ENCODE measurements at places on chromosomes 5 and 9.

DNA sequence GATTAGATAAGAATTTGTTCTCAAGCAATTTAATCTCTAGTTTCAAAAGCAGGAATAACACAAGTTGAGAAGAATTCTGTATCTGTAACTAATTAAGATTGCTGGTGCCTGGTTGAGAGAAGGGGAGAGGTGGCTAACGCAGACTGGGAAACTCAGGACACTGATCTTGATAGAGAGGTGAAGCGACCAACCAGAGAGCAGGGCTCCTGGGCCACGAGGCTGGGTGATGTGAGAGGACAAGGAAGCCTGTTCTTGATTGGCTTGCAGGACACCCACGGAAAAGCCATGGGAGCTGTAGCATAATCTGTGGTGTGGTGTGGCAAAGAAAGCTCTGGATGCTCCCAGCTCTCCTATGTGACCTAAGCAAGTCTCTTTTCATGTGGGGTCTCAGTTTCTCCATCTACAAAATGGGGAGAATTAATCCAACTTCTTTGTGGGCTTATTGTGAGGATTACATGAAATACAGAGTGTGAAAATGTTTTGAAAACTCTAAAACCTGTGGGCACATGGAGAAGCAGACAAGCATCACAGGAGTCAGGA lies 594.1 kb upstream of the BRINP1 start:
- DNase-seq, result no peak

- no peak for DNase-seq
Measured at GRCh38 chr5:129400395-129400983, 59.6 kb upstream of the ADAMTS19 start.

DNA sequence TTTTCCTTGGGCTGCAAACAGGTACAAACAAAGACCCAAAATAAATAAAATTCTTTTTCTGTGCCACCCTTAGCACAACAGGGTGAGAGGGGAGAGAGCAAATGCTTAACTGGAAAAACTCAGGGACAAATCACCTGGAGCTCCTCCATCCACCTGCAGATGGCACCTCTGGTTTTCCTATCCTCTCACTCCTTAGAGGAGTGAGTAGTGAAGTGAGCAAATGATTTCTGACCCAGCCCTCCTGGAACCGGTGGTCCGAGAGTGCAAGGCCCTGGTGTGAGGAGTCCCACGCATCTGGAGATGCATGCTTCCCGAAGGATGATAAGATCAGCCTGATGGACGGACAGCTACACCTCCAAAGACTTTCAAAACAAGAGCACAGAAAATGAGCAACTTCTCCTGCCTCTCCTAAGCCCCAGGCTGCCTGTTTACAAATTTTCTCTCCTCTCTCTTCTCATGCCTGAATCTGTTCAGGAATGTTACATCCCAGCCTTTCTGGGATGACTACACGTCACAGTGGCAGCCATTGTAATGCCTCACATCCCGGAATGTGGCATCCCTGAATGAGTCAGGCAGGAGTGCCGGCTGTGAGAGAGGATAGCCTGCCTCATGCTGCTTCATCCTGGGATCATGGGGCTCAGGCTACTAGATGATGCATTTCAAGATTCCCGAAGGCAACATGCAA lies 86.4 kb downstream of the ADRB2 start:
- no peak for DNase-seq

GRCh38 chr5:122790354-122791103 lies 15.6 kb downstream of the SNX2 start:
- no peak for DNase-seq

DNA sequence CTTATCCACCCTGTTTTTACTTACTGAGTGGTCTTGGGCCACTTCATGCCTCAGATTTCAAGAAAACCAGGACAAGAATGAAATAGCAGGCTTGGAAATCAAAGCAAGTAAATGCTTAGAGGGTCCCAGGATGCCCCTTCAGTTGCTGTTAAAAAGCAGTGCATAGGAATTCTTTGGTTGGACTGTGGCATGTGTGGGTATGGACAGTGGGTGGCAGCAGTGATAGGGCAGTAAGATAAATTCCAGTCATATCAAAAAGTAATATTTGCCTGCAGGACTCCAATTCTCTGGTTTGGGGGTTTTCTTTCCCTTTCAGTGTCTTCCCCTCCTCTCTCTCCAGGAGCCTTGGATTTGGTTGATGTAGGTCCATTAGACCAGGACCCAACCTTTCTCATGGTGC lies 306.7 kb upstream of the CLINT1 start:
- no peak for DNase-seq

DNA sequence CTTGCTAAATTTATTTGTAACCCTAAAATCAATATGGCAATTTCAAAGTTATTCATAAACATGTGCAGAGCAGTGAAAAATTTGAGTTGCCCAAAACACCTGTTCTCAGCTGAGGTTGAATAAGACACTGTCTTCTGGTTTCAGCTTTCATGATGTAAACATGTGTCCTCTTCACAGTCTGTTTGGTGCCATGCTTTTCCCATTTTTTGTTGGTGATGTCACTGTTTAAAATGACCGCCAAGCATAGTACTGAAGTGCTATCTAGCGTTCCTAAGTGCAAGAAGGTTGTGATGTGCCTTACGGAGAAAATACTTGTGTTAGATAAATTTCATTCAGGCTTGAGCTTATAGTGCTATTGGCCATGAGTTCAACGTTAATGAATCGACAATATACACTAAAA lies 580.8 kb downstream of the ACTL7B start:
- DNase-seq, result no peak

DNA sequence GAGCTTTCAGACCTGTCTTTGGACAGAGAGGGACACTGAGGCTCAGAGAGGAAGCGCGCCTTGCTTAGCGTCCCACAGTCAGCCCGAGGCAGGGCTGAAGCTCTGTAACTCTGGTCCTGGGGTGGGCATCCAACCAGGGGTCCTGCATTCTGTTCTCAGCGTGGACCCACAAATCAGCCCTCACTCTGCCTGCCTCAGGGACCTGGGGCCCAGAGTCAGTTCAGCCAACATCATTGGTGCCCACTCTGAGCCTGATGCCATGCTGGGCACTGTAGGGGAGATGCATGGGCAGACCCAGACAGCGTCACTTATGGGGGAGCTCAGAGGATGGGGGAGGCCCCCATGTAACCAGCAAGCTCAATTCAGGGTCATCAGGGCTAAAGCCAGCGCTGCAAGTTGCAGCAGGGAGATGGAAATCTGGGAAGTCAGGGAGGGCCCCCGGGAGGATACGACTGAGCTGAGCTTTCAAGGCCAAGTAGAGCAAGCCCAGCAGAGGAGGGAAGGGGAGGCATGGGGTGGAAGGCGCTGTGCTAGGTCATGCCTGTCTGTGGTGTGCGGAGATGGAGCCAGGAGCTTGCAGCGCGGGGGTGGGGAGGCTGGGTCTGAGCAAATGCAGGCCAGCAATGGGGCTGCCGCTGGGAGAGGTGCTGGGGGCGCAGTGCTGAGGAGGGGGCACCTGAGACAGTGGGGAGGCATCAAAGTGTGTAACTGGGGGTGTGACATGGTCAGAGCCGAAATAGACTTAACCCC lies 21.1 kb downstream of the CORO2A start:
- DNase-seq, result no peak

DNA sequence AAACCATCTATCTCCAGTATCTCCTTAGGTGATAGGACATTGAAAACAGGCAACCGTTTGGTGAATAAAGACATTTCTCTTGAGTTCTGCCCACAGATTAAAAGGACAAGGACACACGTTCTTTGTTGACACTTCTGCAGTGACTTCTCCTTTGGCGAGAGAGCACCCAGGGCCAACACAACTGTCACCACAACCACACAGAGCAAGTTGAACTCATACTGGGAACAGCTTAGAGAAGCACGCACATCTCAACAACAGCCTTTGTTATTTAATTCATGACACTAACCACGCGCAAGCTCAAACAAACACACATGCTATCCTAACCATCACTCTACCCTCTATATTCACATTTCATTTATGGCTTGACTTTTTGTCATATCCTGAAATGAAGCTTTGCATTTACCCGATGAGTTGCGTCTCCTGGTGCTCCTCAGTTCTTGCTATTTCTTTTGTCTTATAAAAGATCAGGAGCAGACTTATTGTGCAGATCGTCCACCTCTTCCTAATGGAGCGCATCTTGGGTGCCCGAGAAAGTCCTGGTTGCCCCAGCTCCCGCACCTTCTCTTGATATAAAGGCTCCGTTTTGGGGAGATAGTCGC lies 543 bp downstream of the ST8SIA4 start:
- peak; percentile 54 for DNase-seq

- DNase-seq, result no peak
Measured at GRCh38 chr5:98065261-98065909, 708.1 kb upstream of the RGMB start.

- peak; percentile 86 for DNase-seq
Measured at GRCh38 chr9:91071184-91071990, 269.8 kb downstream of the SYK start.

DNA sequence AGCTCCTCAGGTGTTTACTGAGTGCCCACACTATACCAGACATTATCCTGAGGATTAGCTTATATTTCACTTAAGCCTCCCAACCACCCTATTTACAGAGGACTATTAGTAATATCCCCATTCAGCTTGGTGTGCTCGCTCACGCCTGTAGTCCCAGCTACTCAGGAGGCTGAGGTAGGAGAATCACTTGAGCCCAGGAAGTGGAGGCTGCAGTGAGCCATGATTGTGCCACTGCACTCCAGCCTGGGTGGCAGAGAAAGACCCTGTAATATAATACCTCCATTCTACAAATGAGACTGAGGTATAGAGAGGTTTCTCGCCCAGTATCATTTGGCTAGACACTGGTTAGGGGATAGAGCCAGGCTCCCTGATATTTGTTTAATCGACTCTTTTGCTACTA lies 18.0 kb upstream of the MATR3 start:
- no peak for DNase-seq

- DNase-seq, result no peak
Measured at GRCh38 chr5:174505621-174506020, 218.8 kb upstream of the MSX2 start.

GRCh38 chr5:137141779-137142178 lies 357.3 kb downstream of the SPOCK1 start:
- DNase-seq, result no peak

GRCh38 chr5:169085212-169085611 lies 215.7 kb downstream of the SLIT3 start:
- no peak for DNase-seq

DNA sequence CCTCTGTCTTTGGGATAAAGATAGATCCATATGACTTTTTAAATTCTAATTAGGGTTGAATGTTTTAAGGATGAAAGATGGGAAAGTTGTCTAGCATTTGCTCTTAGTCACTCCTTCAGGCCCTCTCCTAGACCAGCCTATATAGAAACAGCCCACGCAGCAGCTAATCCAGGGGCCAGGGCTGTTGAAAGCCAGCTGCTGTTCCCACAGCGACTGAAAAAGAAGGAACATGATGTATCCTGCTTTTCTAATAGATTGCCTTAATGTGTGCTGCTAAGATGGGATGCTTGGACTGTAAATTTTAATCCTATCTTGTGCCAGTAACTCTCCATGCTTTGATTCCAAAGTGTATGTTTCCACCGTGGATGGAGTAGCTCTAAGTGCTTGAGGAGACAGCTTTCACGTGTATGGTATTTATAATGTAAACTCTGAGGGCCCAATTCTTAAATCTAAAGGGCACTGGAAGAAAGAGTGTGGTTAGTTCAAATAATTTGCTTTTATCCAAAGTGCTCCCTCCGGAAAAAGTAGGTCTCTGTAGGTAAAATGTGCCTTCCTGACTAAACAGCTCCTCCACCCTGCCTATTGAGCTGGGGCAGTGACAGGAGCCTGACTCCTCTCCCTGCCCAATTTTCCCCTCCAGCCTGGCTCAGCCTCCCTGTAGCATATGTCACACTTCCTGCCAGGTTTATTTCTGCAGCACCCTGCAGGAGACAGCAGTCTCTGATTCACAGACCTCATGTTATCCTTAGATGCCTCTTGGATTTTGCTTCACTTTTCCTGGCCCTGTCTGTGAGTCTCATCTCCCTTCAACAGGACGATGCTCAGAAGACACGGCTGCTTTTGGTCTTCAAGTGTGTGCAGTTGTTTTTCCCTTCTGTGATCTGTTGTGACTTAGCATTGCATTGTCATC lies 33.2 kb downstream of the SLC36A1 start:
- DNase-seq, result no peak

GRCh38 chr5:164532235-164532900 lies 1026.9 kb downstream of the MAT2B start:
- no peak for DNase-seq

DNA sequence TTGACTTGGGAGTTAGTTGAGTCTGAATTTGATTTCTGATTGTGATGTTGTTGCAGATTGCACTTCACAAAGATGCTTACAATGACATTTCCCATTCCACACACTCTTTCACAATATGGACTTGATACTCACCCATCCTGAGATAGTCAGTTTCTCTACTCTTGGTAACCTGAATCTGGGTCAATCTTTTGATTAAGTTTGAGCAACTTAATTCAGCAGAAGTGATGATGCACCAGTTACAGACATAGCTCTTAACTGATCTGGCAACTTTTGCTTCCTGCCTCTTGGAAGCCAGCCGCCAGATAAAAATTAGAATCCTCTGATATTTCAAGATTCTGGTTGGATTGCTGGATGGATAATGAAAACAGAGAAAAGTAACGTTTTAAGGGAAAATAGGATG lies 79.7 kb upstream of the OSMR start:
- no peak for DNase-seq

DNA sequence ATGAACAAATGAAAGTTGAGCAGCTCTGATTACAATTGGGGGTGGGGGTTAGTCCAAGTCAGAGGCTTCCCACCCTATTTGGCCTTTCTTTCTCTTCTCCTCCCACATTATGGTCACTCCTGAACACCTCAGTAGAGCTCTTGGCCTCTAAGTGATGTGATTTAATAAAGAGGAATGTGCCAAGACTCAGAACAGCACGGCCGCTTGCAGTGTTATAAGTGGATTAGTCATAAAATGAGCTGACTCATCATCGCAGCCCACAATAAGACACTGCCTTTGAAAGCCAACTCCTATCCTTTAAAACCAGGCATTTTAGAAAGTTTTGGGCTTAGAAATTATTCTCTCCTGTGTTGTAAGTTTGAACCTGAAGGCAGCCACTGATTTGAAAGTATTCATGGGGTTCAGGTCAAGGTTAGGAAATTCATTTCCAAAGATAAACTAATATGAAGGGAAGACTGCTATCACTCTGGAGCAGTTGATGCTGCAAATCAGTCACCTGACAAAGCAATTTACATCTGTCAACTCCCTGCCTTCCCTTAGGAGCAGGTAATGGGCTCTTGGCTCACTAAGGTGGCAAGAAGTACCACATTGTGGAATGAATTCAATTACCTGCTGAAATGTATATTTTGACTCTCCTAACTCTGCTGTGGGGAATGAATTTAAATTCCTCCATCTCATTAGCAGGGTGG lies 283.6 kb upstream of the NMUR2 start:
- no peak for DNase-seq

- DNase-seq, result no peak
Measured at GRCh38 chr9:98784831-98785806, 11.2 kb downstream of the ANKS6 start.

- no peak for DNase-seq
Measured at GRCh38 chr9:589723-590122, 251.8 kb upstream of the DMRT1 start.
